Fibroblast of skin of back (primary cell): ENCODE measurements at places on chromosomes 4 and X.

GRCh38 chr4:152424396-152424795, 111.5 kb downstream of the FBXW7 start:
- no peak for DNase-seq

DNA sequence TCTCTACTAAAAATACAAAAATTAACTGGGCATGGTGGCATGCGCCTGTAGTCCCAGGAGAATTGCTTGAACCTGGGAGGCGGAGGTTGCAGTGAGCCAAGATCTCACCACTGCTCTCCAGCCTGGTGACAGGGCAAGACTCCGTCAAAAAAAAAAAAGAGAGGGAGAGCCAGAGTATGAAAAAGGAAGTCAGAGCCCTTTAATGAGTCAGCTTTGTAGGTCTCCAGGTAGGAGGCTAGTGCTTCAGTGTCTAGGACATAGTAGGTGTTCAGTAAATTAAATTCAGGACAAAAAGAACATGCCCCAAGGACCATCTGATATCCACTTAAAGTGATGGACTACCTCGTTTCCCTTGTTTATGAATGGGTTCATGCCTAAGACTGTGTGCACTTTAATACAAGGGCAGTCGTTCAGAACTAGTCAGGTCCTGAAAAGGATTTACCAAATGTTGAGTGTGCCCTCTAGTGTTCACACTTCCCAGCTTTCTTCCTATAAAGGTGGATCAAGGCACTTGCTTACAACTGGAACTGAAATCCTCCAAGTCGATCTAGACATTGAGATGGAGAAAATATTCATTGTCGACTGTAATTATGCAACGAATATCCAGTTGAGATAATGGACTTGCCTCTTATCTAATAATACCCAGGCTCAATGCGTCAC, 29.0 kb downstream of the F9 start:
- peak; percentile 42 for DNase-seq

GRCh38 chrX:107729558-107730297, 45.9 kb downstream of the TSC22D3 start:
- DNase-seq = no peak

GRCh38 chr4:8272472-8273428, 3.2 kb downstream of the HTRA3 start:
- no peak for DNase-seq

DNA sequence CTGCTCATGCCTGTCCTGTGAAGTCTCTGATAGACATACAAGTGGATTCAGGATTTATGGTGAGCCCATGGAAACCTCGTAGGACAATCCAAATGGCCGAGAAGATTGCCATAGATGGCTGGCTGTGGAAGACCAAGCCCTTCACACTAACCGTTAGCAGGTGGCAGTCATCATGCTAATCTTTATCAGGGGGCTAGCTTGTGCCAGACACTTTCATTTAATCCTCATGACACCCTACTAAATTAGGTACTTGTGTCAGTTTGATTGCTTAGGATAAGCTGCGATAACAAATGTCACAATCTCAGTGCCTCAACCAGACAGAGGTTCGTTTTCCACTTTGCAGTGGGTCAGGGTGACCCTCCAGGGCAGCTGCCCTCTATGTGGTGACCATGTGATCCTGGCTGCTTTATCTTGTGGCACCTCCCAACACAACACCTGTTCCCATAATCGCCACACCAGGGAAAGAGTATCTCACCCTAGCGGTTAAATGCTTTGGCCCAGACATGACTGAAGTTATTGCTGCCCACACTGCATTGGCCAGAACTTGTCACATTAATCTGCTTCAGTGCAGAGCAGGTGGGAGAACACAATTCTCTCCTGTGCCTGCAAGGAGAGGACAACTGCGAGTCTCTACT, 60.8 kb downstream of the REPS2 start:
- DNase-seq = no peak

DNA sequence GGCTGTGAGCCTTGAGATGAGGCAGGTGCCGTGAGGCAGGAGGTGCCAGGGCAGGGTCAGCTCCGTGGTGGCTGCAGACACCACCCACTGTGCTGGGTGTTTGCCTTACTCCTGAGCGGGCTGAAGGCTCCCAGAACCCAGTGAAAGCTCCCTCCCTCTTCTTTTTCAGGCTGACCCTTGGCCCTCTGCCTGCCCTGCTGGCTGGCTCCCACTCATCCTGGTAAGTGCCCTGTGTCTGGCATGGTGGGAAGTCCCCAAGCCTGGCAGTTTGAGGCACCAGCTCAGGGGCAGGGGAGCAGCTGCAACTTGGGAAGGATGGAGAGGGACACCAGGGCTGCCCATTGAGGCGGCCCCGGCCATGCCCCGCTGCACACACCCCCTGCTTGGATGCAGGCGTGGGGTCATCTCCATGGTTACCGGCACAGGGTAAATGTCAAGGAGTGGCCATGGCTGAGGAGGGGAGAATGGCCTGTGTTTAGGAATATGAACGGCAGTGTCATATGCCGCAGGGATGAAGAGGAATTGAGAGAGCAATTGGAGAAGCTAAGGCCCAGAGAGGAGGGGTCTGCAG, 16.8 kb downstream of the SH3BP2 start:
- DNase-seq = no peak

DNA sequence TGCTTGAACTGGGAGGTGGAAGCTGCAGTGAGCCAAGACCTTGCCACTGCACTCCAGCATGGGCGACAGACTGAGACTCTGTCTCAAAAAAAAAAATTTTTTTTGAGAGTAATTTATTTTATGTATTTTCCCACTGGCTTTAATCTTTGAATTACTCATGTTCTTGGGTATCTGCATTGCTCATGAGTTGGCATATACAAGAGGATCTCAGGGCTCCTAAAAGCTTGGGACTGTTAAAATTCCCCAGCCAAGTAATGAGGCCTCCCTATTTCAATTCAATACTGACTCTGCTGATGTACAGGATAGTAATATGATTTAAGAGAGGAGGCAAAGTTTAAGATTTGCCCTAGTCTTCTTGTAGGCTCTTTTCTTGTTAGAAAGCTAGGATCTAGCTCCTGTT, 6.2 kb downstream of the IL21 start:
- DNase-seq = no peak

DNA sequence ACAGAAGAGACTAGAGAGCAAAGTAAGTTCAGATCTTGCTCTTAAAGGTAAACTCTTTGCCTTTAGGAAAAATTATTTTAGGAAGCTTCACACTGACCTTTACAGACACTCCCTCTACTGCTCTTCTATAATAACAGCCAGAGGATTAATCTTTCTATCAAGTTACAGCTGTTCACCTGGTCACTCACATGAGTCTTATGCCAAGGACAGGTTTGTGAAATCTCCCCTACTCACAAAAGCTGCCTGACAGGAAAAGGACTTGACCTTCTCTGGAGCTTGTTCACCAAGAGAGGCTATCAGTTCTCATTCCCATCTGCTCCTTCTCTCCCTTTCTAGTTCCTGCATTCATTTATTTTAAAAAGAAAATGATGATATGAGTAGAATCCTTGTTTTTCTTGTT, 117.3 kb downstream of the C4orf51 start:
- DNase-seq = no peak

- no peak for DNase-seq
Measured at GRCh38 chr4:17765514-17766286, 15.7 kb downstream of the FAM184B start.

DNA sequence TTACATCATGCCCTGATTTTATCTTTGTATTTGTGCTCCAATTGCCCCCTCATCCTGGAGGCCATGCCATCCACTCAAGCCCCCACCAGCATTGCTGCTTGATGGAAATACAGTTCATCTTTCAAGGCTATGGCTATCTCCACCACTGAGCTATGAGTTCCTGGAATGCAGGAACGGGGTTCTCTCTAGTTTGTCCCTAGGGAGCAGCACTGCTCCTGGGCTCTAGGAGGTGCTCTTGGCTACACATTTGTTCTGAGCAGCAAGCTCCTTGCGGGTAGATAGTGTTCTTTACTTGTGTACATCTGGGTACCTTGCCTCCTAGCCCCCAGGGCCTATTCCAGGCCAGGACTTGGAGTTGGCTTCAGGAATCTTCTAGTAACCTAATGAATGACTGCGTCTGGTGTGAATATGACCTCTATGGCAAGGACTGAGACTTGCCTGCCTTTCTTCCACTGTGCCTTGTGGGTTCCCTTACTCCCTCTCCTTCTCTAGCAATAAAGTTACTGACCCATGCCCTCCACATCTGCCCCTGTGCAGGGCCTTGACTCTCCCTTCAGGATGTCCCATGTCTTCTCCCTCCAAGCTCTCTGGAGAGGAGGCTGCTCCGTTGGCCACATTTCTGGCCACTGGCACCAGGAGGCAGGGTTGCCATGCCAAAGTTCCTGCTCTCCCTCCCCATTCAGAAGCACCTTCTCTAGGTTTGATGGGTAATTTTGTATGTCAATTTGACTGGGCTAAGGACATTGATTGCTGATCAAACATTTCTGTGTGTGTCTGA, 7.6 kb downstream of the CITED1 start:
- DNase-seq = peak; percentile 19

DNA sequence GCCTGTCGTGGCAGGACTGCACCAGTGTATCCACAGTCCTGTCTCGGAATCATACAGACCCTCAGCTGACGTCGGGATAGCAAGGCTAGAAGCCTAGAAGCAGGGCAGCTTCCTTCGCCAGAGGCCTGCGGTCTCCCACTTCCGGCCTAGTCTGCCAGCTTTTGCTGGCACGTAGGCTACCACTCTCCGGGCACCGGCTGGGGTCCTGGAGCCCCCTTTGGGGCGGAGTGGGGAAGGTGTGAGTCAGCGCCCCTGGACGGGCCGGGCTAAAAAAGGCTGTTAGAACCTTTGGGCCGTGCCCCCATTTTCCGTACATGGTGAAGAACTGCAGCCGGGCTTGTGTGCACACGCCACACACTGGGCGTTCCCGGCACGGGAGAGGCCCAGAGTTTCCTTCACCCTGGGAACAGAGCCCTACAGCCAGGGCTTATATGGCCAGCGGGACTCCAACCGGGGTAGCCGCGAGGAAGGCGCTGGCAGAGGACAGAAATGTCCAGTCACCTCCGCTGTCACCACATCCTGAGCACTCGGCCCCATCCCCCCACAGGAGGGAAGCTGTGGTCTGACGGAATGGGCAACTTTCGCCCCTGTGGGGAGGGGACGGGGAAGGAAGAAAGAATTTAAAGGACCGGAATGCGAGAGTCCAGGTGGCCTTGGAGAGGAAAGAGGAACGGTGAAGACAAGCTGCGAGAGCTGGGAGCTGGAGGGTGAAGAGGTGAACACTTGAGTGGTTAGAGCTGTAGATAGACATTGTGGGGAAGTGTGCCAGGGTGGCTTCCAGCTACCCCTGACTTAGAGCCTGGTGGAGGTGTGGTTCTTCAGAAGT, 4.6 kb downstream of the MAGIX start:
- DNase-seq = peak; percentile 83

GRCh38 chrX:79366873-79367749, at the start of gene ITM2A:
TSS of gene ITM2A (minus strand) at chrX:79367334. CDS start at chrX:79367215, 119 bp downstream.
- peak; percentile 1 for DNase-seq

GRCh38 chr4:119626420-119626819, 2.2 kb downstream of the PDE5A start:
- DNase-seq = no peak

DNA sequence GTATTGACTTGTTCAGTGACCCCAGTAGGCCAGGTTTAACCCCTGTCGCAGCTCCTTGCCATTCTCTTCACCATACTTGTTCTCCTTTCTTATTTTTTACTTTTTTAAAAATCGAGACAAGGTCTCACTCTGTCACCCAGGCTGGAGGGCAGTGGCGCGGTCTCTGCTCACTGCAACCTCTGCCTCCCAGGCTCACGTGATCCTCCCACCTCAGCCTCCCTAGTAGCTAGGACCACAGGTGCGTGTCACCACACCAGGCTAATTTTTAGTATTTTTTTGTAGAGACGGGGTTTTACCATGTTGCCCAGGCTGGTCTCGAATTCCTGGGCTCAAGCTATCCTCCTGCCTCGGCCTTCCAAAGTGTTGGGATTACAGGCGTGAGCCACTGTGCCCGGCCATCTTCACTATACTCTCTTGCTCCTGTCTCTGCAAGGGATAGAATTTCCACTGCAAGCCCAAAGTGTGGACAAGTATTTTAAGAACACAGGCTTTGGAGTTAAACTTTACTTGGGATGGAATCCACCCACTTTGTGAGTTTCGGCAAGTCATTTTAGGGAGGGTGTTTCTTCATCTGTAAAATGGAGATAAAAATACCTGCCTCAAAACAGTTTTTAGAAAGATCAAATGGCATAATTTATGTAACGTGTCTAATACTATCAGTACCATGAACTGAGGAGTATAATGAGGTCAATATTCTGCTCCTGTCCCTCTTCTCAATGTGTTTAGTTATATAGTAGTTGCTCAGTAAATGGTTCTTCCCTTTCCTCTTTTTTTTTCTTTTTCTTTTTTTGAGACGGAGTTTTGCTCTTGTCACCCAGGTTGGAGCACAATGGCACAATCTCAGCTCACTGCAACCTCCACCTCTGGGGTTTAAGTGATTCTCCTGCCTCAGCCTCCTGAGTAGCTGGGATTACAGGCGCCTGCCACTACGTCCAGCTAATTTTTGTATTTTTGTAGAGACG, 973 bp downstream of the YIPF6 start:
- no peak for DNase-seq

- DNase-seq = peak; percentile 57
Measured at GRCh38 chr4:73653695-73654106, 33.5 kb upstream of the RASSF6 start.

GRCh38 chr4:97720869-97721432, 422.3 kb downstream of the STPG2 start:
- peak; percentile 19 for DNase-seq

- peak; percentile 3 for DNase-seq
Measured at GRCh38 chrX:135982860-135983259, 2.4 kb upstream of the SLC9A6 start.

DNA sequence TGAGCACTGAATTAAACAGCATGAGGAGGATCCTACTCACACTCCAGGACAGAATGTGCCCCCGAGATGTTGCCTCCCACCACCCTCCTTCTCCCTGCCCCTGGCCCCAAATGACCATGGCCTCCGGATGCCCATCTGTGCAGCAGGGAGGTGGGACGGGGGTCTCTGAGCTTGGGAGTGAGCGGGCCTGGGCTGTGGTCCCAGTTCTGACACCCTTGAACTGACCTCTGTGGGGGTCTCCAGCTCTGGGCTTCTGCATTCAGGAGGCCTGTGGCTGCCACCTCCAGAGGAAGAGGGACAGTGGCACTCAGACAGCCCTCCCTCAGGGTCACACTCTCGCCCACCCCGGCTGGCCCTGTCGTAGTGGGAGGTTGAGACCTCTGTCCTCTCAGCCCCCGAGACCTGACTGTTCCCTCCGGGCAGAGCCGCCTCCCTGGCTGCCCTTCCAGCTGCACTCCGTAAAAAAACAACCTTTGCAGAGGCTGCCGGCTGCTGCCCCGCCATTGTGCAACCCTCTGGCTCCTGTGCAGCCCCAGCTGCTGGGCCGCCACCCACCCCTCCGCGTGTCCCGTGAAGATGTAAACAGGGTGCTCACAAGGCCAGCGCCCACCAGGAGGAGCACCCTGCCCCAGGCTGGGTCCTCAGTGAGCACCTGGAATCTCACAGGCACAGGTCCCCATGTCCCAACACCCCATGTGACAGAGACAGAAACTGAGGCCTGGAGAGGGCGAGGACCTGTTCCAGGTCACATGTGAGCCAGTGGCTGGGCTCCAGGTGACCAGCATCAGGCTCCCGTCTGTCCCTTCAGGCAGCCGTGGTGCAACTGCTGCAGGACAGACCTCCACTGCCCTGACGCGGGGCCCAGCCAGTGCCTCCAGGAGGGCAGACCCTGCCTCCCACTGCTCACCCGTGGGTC, 39.6 kb downstream of the HTRA3 start:
- no peak for DNase-seq
